ENCODE measurements at places on chromosomes 1 and 21. TPM values are rescaled to one million over a fixed set of nuclear protein-coding genes. Genes with fewer than 3 reads are reported as not detected.

DNA sequence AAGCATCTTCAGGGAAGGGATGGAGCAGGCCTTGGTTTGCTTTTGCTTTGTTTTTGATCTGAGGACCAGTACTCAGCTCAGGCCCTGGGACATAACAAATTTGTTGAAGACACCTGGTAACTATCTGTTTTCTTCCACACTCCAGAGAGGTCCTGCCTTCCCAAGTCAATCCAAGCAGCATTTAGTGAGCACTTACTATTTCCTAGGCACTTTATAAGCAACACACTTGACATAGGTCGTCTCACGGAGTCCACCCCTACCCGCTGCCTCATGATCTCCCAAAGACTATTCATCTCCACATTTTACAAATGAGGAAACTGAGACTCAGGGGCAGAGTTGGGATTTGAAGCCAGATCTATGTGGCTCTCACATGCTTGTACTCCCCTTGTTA, 14.4 kb upstream of the EPHA2 start:
- H3K4me3 ChIP-seq: no peak overlapping the region
- H3K4me1 ChIP-seq: peaks cover 24% of the 10 kb centered on the region
- no peak overlapping the region for H3K27ac ChIP-seq
- H3K27me3 ChIP-seq: no peaks in the 10 kb centered on the region
- H3K36me3 ChIP-seq: no peaks in the 10 kb centered on the region

DNA sequence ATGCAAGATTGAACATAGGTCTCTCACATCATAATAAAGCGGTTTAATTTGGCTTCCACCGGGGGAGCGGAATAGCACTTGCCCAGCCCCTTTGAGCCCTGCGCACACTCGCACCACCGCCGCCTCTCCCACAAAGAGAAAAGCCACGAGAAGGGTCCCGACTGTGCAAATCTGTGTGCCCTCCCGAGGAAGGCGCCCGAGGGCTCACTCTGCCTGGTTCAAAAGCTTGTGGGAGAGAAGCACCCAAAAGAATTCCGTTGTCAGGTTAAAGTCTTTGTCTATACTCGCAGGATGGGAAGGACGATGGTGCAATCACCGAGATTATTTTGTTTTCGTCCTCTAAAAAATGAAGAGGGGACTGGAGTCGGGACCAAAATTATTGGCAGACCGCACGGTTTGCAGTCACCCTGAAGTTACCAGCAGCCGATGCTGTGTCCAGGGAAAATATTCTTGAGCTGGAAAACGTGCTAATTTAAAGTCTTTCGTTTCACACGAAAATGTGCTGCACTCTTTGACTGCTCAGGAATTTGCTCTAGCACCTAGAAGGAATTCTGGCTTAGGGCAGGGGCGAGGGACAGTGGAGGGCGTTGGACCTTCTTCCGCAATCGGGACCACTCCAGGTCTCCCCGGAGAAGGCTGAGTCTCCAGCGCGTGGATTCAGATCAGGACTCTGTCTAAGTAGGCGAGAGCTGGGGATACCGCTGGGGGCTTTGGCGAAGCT, 6.6 kb upstream of the SIM2 start:
- H3K27me3 ChIP-seq: peaks cover 47% of the 10 kb centered on the region
- H3K36me3 ChIP-seq: no peaks in the 10 kb centered on the region
- no peak overlapping the region for H3K4me3 ChIP-seq
- DNase-seq: no peak
- peaks cover 6% of the 10 kb centered on the region for H3K4me1 ChIP-seq

The SAMSN1 gene
- 2.0 TPM for total RNA-seq

DNA sequence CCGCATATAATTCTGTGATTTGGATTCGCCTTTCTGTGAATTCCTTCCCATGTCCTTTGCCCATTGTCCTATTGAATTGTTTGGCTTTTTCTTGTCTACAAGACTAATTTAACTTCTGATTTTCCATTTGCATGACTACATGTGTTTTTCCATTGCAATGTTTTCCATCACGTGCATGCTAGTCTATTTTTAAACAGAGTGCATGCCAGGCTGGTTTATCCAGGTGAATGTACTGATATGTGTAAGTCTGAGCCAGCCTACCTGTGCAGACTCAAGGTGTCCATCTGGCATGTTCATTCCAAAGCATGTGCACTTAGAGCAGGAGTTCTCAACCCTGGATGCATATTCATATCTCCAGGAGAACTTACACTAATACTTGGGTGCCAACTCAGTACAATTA, 59.7 kb downstream of the INAVA start:
- H3K4me1 ChIP-seq: no peaks in the 10 kb centered on the region
- H3K36me3 ChIP-seq: no peaks in the 10 kb centered on the region
- no peaks in the 10 kb centered on the region for H3K27me3 ChIP-seq
- DNase-seq: no peak
- H3K27ac ChIP-seq: no peak overlapping the region

The SELE gene
- total RNA-seq: 1.2 TPM

DNA sequence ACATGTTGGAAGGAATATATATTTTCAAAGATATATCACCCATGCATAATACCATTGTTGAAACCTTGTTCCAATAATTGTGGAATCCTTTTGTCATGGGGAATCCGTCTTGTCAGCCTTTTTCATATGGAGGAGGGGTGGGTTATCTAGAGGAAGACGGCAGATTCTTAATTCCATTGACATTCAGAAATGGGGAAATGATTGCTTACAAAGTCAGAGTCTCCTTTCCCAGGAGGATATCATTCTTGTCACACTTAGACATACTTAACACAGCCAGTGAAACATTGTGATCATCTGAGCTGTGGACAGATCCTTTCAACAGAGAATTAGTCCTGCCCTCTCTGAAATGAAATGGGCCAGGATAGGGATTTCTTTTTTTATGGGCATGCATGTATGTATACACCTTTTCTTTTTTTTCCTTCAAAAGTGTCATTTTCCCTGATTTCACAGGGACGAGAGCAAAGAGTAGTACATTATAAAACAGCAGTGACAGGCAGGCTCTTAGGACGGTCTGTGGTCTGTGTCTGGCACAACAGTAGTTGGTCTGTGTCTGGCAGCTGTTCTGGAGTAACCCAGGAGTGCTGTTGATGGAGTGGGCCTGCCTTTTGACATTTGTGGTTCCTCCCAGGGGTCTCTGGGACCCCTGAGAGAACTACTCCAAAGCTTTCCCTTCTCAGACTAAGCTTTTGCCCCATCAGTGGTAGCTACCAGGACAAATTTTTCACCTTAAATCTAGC, 50.1 kb downstream of the VPS13D start:
- no peak overlapping the region for H3K4me3 ChIP-seq
- H3K27ac ChIP-seq: no peak overlapping the region
- no peak for DNase-seq
- peaks cover 45% of the 10 kb centered on the region for H3K36me3 ChIP-seq
- no peaks in the 10 kb centered on the region for H3K27me3 ChIP-seq
- H3K4me1 ChIP-seq: no peaks in the 10 kb centered on the region

- peak; percentile 2 for DNase-seq
- H3K4me1 ChIP-seq: no peaks in the 10 kb centered on the region
- no peak overlapping the region for H3K27ac ChIP-seq
- no peak overlapping the region for H3K4me3 ChIP-seq
- H3K36me3 ChIP-seq: no peaks in the 10 kb centered on the region
Observed at GRCh38 chr1:239140968-239141367, 245.4 kb upstream of the CHRM3 start.
